Nucleus accumbens (tissue), 56 donors: ENCODE measurements at places on chromosomes 4 and X.

DNA sequence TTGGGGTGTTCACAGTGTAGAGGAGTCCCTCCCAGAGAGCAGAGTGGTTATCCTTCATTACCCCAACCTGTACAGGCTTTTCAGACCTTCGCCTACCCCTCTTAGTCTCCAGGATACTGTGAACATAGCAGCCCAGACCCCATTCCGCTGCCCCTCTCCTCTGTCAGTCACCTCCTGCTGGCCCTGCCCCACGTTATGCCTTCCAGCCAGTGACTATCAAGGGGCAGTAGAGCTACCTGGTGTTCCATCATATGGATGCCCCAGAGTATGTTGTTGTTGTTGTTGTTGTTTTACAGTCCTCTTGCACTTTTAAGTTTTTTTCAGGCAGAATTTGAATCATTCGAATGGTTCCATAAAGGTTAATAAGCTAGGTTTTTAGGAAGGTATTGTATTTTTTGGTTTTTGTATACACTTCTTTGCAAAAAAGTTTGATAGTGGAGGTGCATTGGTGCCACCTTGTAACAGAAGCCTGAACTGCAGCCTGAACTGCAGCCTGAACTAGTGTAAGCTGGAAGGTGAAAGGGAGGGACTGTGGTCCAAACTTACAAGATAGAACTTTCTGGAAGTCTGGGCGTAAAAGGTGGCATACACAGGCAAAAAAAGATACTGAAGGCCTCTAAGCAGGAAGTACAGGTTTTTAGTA is 101.4 kb upstream of the RAB40AL start:
- no peak for DNase-seq

DNA sequence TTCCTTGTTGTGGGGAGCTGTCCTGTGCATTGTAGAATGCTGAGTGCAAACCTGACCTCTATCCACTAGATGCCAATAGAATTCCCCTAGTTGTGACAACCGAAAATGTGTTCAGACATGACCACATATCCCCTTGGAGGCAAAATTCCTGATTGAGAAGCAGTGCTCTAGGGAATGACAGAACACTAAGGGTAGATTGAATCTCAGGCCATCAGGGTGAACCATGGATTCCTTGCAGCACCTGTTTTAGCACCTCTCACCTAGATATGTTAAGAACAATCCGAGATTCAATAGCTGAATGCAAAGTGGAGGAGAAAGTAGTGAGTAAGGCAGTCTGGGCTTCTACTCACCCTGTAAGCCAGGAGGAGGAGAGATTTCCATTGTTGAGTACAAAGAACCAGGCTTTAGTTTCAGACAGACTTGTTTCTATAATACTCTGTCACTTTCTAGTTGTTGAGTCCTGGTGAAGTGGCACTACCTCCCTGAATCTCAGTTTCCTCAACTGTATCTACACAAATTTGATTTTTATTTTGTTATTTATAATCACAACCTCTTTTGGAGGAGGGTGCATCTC is 111.0 kb upstream of the RAP2C start:
- no peak for DNase-seq

GRCh38 chrX:106862972-106863688 is 40.0 kb downstream of the RIPPLY1 start:
- no peak for DNase-seq

DNA sequence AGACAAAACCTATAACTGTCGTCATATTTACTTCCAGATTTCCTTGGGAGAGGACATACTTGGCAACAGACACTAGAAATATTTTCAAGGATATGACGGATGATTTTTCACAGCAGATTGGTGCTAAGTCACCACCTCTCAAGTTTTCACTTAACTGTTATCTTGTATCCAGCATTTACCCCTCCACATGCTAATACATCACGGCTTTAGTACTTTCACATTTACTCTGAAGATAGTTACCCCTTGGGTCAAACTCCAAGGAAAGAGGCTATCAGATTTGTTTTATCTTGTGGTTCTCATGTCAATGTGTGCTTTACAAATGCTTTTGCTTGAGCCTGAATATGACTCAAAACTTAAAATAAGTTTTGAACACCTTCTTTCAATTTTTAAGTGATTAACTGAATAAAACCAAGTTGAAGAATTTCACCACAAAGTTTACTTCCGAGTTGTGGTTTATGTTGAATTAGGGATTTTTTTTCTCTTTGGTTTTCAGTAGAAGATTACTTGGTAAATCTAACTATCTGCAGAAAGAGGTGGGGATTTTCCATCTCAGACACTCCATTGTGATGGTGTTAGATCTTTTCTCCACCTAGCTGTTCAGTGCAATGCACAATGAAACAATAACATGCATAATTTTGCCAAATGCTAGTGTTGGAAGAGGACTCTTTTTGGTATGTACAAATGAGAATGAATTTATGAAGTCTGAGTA is 75.4 kb upstream of the FAT1 start:
- no peak for DNase-seq

DNA sequence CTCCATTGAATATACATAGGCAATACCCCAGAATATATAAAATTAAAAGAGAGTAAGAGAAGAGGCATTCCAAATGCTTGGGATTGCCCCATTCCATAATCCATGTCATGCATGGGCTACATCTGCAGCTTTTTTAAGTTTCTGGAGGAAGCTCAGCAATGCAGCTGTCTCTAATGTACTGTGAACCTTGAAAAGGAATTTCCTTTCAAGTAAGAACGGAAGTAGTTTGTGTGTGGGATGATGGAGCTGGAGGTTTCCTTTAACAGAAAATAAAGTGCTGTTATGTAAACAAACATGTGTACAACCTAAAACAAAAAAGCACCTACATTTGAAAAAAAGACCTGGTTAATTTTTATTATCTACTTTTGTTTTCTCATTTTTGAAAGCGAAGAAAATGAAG is 303.5 kb downstream of the BMPR1B start:
- no peak for DNase-seq

DNA sequence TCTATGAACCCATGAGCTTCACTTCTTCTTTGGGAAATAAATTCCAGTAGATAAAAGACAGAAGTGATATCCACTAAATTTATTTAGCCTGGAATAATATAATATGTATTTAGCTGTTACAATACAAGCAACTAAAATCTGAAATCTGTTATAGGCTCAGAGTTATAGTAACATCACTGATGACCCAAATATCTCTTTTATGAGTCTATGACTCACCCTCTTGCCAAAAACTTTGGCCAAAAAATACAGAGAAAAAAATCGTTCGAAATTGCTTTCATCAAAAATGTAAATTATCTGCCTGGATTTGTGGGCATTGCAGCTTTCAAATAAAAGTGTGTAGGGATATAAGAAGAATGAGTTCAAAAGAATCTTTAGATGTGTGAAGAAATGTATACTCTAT is 89.4 kb upstream of the DKK2 start:
- no peak for DNase-seq

GRCh38 chrX:11465648-11466411 is 172.6 kb downstream of the AMELX start:
- no peak for DNase-seq

GRCh38 chr4:41455206-41455605 is 82.8 kb upstream of the LIMCH1 start:
- DNase-seq: no peak

DNA sequence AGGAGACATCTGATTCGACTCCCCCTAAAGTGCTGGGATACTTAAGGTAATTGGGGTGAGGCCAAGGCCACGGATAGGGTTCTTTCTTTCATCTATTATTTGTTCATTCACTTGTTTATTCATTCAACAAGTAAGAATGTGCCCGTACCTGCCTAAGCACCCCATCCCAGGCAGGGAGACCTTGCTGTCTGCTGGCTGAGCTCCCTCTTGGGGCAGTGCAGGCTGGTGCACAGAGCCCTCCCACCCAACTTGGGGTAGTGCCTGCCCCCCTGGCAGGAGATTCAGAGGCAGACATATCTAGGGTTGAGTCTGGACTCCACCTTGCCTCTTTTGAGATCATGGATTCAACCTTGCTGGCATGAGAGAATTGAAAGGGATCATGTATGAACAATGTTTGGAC is 95.7 kb downstream of the DRD5 start:
- no peak for DNase-seq

GRCh38 chr4:38452009-38452408 is 212.0 kb upstream of the KLF3 start:
- DNase-seq: no peak

GRCh38 chr4:160611181-160611580 is 1508.3 kb downstream of the RAPGEF2 start:
- DNase-seq: no peak

GRCh38 chr4:2954358-2955185 is 8.6 kb downstream of the NOP14 start:
- DNase-seq: no peak

DNA sequence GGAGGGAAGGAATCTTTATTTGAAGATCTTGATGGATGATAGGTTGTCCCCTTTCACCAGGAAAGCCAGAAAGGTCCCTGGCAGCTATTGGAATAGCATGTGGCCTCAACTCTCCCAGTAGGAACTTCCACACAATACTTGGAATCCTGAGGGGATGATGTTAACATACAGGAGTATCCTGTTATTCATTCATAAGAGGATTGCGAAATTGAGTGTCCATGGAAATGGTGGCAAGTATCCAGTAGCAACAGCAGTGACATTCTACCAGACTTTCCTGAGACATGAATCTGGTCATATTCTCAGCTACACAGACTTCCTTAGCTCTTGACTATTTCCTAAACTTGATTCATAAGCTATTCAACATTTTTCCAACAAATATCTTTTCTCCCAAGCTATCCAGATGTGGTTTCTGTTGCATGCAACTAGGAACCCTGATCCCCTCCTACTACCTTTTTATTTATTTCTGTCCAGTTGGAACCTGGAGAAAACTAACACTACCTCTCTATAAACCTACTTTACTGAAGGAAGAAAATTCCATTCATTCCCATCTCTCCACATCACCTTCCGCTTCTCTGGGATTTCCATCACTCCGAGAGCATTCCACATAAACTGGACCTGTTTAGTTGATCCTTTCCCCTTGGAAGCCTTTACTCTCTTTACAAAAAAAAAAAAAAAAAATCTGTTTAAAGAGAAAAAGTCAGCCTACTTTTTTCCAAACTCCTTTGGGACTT is 101.8 kb downstream of the ANXA5 start:
- DNase-seq: no peak

- no peak for DNase-seq
Observed at GRCh38 chr4:40182001-40182400, 14.8 kb upstream of the RHOH start.

DNA sequence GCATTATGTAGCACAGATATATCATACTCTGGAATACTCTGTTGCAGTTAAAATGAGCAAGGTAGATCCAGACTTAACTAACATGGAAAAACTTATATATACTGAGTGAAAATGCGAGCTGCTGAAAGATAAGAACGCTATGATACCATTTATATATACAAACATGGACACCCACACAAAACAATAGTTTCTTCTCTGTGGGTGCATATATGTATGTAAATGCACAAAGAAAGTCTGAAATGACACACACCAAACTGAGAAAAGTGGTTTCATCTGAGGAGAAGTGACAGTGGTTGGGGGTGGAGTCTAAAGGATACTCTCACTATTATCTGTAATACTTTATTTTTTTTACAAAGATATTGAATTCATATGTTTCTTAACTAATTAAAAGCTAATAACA is 12.2 kb upstream of the FGF2 start:
- DNase-seq: no peak

- no peak for DNase-seq
Observed at GRCh38 chr4:116122124-116122523, 963.3 kb downstream of the TRAM1L1 start.

DNA sequence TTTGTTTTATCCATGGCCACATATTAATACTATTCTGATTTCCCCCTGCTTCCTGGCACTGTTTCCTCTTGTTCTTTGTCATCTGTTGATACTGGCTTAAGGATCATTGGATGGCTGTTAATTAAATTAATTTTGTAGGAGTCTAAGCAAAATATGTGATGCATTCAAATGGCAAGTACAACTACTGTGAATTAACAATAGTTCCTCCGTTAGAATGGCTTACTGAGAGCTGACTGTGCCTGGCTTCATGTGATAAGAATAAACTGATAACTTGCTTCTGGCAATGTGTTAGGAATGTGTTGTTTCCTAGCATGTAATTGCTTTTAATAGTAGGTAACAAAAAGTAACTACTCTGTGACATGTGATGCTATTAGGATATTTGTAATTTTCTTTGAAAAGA is 98.5 kb downstream of the RPA4 start:
- no peak for DNase-seq

GRCh38 chrX:7852166-7852565 is 9.2 kb downstream of the VCX start:
- no peak for DNase-seq
